ENCODE measurements at places on chromosomes 6 and 20.

- no peak for DNase-seq
These were observed 48.7 kb upstream of the BMP2 start for GRCh38 chr20:6718662-6719368.

DNA sequence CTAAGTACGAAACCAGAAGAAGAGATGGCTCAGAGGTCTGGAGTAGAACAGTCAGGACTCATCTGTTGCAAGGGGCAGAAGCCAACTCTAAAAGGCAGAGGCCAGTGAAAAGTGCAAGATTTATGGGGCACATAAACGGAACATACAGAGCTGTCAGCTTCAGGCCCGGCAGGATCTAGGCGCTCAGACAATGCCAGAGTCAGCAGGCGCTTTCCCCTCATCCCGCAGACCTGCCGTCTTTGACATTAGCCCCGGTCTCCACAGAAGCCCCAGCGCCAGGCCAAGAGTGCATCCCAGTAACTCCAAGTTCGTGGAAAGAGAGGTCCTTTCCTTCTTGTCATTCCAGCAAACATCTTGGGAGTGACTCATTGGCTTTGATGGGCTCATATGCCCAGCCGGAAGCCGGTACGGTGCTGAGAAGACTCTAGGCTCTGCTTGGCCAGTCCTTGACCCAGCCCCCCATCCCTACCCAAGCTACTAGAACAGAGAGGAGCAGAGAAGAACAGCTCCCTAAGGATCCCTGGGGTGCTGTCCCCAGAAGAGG is 260.9 kb downstream of the TAF4 start:
- no peak for DNase-seq

DNA sequence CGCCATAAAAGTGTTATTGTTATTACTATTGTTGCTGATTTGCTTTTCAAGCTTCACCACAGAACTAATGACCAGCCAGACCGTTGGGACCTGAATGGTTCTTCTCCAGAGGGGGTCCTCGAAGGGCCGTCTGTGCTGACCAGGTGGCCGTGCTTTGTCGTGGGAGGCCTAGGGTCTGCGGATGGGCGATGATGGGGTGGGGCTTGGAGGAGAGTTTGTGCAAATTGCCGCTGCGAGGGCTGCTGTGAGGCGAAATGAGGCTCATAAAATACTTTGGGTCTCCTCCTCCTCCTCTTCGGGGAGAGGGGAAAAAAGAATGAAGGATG is 6.0 kb upstream of the ZBTB22 start:
- no peak for DNase-seq

DNA sequence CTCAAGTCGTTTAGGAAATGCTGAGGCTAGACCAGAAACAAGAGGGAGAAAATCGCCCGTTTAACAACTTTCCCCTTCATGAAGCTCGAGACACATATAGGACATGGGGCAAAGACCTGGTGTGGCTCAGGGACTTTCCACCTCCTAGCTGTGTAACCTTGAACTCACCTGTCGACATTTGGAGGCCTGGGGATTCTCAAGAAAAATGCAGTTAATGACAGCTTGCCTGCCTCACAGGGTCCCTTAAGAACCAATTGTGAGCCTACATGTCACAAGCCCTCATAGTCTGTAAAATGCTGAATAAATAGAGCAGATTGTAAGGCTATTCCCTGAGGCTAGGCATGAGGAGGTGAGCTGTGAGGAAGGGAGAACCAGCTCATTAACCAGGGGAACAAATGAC is 35.1 kb downstream of the MGME1 start:
- DNase-seq, result no peak

GRCh38 chr6:31558631-31559500 is 11.5 kb downstream of the NFKBIL1 start:
- peak; percentile 82 for DNase-seq

- DNase-seq, result no peak
These were observed 248.3 kb downstream of the ARID1B start for GRCh38 chr6:157025437-157025836.
